ENCODE measurements at places on chromosomes 2 and 18.

GRCh38 chr18:57352271-57352701 lies at the start of gene ST8SIA3:
TSS of gene ST8SIA3 (plus strand) at chr18:57352557. CDS start at chr18:57352847, 290 bp downstream.
- peak; percentile 73 for DNase-seq

- no peak for DNase-seq
Measured at GRCh38 chr2:208929139-208929864, 494.5 kb upstream of the MAP2 start.

- no peak for DNase-seq
Measured at GRCh38 chr18:48778344-48779011, 172.3 kb downstream of the SMAD7 start.

DNA sequence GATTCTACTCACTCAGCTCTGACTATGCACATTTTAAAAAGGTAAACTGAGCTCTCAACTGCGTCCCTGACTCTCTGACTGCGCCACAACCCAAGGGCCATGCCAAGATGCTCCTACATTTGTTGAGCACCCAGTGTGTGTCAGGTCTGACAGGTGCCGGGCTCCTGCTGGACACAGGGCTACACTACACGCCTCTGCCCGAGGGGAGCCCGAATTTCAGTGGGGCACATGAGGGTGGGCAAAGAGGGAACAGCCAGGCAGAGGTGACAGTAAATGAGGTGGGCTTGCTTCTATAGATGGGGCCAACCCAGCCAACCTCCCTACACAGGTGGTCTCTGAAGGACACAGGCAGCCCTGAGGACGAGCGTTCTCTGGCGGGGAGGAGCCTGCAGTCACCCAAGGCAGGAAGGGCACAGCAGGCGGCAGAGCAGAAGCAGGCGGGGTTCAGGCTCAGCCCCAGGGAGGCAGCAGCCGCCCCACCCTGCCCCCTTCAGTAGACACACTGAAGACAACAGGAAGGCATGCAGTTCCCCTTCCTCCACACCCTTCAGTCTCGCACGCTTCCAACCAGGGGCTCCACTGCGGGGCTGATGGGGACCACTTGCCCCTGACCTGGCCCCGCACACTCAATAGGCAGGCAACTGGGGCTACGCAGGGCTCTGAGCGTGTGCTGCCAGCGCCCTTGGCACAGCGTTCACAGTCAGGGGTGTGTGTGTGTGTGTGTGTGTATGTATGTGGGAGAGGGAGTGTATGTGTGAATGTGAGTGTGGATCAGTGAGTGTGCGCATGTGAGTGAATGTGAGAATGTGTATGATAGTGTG lies 98.4 kb downstream of the UXS1 start:
- DNase-seq = no peak

DNA sequence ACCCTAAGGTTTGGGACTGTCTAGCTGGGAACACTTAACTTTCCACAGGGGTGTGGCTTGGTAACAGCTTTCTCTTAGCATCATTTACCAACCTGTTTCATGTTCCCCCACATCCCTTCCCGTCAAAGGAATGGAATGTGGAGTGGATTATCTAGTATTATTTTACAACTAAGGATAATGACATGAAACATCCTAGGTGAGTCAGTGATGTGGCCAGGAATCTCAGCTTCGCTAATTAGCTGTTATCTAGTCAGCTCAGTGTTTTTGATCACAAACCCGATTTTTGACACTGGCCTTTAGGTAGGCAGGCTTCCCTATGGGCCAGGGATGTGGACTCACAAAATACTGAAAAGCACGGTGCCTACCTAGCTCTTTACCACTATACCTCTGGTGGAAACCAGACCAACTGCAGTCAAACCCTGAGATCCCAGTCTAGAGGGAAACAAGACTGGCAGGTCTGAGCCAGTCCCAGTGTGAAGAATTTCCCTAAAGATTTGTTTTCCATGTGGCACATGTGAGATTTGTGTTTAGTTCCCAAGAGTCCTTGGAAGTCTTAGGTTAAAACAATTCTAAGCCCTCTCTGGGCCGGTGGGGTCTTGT lies 2.8 kb upstream of the NRP2 start:
- no peak for DNase-seq

DNA sequence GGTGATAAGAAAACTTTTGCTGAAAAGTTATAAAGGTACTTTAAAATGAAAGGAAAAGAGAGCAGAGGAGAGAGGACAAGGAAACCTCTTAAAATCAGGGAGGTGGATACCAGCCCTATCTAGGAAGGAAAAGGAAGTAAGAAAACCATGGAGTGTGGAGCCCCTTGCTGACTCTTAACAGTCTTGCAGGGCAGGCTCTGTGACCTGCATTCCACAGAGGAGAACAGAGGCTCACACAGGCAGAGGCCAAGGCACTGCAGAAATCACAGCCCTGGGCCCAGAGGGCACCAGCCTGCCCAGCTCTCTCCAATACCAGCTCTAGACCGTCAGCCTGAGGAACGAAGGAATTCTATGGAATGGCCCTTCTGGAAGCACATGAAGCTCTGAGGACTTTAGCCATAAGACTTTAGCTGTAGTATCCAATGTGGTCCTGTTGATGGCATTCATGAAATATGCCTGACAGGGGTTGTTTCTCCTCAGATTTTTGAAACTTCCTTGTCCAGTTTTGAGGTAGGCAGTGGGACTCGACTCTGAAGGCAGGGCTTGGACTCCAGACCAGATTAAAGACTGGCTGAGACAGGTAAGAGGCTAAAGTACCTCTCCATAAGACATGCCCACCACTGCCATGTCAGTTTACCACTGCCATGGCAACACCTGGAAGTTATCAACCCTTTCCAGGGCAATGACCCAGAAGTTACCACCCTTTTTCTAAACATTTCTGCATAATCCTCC lies 216.3 kb downstream of the ANAPC1 start:
- no peak for DNase-seq

GRCh38 chr2:8837795-8838140 lies 355 bp upstream of the KIDINS220 start:
- no peak for DNase-seq

DNA sequence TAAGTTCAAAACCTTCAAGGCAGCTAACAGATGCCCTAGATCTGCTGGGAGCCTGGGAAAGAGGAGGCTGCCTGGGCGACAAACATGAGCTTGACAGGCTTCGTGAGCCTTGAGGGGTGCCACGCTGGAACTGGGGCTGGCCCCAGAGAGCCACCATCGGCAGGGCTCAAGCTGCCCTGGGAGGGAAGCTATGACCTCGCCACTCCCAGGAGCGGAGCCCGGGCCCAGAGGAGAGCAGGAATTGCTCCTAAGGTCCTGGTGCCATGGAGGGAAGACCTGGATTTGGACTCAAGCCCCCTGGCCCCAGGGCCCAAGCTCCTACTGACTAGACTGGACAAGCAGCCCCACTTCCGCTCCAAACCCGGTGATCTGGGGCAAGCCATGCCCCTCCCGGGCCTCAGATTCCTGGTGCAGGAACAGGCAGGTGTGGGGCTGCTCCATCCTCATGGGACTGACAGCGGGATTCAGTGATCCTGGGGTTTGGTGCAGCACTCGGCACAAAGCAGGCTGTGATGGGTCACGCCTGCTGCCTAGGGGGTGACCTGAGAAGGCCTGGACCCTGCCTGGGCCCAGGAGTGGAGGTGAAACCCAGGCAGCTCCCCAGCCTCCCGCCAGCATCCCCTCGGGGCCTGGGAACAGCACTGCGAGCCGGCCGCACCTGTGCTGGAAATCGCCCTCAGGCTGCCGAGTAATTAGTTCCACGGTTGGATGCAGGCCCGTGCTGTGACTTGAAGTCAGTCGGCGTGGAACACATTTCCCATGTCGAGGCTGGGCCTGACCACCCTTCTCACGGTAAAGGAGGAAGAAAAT lies 246.9 kb downstream of the NDUFA10 start:
- DNase-seq = no peak

DNA sequence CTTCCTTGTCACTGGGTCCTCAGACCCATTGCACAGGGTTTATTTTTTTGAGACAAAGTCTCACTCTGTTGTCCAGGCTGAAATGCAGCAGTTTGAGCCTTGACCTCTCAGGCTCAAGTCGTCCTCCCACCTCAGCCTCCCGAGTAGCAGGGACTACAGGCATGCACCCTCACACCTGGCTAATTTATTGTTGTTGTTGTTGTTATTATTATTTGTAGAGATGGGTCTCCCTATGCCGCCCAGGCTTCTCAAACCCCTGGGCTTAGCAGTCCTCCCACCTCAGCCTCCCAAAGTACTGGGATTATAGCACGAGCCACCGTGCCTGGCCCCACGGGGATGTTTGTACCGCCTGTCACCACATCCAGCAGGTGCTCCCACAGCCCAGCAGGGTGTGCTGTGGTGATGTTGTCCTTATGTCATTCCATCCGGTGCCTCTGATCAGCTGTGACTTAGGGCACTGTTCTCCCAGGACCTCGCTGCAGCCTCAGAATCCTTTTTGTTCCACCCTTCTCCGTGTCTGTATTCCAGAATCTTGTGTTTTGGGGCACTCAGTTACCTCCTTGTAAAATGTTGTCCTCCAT lies 182.3 kb downstream of the INO80D start:
- DNase-seq = no peak

- no peak for DNase-seq
Measured at GRCh38 chr2:10080536-10081304, 509 bp upstream of the CYS1 start.

DNA sequence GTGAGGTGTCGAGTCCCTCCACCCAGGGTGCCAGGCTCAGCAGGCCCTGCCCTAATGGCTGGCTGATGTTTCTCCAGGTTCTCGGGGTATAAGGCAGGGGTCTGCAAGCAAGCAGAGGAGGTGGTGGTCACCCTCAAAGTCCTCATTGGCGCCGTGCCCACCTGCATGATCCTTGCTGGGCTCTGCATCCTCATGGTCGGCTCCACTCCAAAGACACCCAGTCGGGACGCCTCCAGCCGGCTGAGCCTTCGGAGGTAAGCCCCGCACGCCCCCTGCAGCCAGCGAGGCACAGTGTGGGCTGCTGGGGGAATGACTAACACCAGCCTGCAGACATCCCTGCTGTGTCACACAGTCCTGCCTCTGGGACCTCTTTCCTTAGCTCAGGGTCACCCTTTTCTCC lies 14.1 kb downstream of the MFSD2B start:
- no peak for DNase-seq

- no peak for DNase-seq
Measured at GRCh38 chr18:23694637-23695430, 5.6 kb downstream of the LAMA3 start.

DNA sequence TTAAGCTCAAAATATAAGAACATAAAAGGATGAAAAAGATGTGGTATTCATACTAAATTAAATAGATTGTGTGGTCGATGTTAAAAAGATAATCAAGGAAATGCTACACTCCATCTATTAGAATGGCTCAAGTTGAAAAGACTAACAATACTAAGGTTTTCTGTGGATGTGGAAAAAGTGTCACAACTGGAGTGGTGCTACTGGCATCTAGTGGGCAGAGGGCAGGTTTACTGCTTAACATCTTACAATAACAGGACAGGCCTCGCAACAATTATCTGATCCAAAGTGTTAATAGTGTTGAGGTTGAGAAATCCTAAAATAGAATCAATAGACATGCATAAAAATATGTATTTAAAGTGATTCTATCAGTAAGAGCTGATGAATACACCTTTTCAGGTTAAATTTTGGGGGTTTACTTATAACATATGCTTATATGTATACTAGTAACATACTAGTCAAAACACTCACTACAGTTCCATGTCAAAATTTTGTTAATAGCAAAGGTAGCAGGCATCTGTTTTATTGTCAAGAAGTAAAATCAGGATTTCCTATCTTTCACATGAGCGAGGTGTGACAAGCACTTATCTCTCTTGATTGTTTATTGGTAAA lies 91.5 kb upstream of the TMEFF2 start:
- peak; percentile 52 for DNase-seq

DNA sequence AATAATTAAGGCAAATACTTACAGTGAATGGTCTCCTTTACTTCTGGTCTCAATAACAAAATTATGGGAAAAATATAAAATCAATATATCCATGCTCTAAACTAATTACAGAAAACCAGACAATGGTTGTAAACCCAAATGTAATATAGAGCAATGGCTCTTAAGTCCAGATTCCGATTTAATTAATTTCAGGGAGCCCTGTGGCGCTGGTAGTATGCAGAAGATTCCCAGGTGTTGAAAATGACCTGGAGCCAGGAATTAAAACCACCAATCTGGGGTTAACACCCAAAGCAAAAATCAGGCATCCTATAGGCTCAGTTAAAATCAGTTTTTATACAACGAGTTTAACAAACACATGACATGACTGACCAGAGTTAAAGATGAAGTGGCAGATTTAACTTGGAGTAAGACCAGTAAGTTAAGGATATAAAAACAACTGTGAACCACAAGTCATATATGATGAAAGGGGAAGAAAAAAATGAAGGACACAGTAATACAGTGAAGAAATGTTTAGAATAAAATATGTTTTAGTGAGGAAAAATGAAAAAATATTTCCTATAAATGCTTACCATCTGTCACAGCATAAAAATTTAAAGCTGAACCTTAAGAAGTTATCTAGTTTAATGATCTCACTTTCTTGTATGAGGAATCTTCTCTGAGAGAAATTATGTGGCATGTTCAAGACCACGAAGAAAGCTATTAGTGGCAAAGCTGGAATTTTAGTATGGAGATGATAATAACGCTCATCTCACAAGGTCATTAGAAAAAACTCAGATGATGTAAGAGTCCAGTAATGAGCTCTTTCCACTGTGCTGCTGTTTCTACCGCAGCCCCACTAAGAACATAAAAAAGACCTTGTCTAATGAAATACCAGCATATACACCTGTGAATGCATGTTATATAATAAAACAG lies 45.8 kb upstream of the FLACC1 start:
- no peak for DNase-seq

- DNase-seq = no peak
Measured at GRCh38 chr2:46275995-46276394, 21.2 kb upstream of the EPAS1 start.

DNA sequence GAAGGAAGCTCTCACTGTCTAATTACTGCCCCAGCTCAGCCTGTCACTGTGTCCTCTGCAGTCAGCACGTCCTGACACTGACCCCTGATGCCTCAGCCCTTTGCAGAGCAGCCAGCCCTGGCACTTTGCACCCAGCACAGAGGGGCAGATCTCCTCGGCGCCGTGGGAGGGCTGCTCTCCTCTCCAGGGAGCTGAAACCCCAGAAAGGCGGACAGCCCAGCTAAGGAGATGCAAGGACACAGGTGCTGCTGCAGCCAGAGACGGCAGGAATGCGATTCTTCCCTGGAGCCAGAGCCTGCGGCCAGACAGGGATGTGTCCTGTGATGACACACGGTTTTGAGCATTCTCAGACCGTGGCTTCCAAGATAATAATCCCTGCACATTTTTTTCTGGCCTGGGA lies 34.5 kb upstream of the SIX3 start:
- no peak for DNase-seq

- DNase-seq = peak; percentile 44
Measured at GRCh38 chr18:35026407-35027061, 14.7 kb upstream of the MAPRE2 start.

DNA sequence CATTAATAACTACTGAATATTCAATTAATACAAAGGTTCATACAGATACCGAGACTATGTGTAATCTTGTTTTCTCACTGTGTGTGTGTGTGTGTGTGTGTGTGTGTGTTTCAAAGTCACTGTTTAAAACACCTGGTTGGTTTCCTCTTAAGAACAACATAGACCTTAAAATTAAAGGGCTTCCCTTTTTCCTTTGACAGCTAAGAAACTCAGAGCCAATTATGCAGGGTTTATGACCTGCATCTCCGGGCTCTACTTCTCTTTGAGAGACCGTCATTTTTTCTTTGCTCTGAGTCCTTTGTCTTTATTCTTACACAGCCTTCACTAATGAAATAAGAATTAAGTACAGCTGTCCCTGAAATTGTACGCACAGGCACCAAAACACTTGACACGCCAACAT lies 145.6 kb downstream of the HDAC4 start:
- no peak for DNase-seq

Measured in NCI-H1092 treated with DMSO at 0.1 percent for 48 hours (cell line).